ENCODE measurements at places on chromosomes 16 and 17. TPM values are rescaled to one million over a fixed set of nuclear protein-coding genes. Genes with fewer than 3 reads are reported as not detected.

DNA sequence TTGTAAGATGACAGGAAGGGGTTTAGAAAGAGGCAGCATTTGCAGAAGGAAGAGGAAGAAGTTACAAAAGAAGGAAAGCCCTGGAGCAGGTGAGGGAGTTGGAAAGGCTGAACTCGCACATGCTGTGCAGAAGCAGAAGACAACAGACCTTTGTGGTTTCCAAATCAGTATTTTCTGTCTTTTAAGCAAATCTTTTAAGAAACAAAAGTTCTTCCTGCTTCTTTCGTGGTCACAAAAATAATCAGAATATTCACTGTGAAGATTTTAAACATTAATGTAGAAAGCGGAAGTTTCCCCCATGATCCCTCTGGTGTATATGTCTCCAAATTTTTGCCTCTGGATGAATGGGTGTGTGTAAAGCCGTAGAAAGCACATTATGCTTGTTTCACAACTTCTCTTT is 25.8 kb downstream of the ZNRF1 start:
- no peak for DNase-seq

The NACA2 gene
- total RNA-seq, result not detected

DNA sequence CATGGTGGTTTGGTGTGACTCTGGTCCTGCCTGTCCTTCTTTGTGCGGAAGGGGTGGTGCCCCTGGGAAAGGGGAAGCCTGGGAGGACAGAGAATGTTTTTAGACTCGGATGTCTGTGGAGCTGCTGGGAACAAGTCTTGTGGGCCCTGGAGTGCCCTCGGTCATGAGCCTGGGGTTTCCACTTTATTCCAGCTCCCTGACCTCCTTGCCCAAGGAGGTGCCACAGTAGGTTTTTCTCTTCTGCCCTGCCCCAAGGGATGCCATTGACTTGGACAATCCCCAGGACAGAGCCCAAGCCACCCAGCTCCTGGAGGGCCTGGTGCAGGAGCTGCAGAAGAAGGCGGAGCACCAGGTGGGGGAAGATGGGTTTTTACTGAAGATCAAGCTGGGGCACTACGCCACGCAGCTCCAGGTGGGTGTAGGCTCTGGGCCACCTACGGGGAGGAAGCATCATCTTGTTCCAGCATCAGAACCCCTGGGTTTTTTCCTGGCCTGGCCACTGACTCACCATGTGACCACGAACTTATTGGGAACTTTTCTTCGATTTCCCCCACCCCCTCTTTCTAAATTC is 1.4 kb downstream of the STAT5A start:
- DNase-seq, result no peak

GRCh38 chr17:32964541-32964940 is 27.1 kb upstream of the SPACA3 start:
- no peak for DNase-seq

The VAT1L gene
- total RNA-seq, result 22.2 TPM

DNA sequence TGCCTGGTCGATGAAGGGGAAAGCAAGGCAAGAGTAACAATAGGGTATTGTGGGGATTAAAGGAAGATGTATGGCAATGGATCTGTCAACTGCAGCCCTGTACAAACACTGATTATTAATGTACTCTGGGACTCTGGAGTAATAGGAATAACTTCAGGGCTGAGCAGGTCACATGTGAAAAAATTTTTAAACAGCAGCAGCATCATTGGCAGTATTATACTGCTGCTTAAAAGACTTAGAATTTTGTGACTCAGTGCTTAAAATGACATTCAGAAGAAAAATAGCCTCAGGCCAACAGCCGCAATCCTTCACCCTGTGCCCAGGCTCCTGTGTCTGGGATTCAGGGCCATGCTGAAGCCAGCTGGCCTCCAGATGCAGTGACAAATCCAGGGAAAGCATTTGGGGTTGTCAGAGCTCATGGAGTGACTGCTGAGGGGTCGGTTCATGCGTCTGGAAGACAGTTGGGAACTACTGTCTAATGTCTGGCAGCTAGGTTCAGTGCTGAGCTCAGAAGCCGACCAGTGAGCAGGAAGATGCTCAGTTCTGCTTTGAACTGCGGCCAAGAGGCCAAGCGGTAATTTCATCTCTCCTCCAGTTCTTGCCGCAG is 22.2 kb downstream of the TEX2 start:
- DNase-seq, result no peak

The C17orf67 gene
- total RNA-seq, result 3.0 TPM

The ACAP1 gene
- 60.6 TPM for total RNA-seq

The PLK1 gene
- 147 TPM for total RNA-seq

DNA sequence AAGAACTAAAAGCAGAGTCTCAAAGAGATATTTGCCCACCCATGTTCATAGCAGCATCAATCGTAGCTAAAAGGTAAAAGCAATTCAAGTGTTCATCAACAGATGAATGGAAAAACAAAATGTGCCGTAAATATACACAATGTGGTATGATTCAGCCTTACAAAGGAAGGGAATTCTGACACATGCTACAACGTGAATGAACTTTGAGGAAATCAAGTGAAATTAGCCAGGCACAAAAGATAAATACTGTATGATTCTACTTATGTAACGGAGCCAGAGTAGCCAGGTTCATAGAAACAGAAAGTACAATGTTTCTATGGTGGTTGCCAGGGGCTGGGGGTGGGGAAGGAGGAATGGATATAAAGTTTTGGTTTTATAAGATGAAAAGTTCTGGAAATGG is 57.8 kb upstream of the IL34 start:
- no peak for DNase-seq

The EFNB3 gene
- total RNA-seq, result 14.5 TPM

The SYCE1L gene
- total RNA-seq, result 7.0 TPM

The CALB2 gene
- 1.6 TPM for total RNA-seq

- DNase-seq, result no peak
Measured at GRCh38 chr17:63082273-63082861, 116.3 kb downstream of the TANC2 start.

DNA sequence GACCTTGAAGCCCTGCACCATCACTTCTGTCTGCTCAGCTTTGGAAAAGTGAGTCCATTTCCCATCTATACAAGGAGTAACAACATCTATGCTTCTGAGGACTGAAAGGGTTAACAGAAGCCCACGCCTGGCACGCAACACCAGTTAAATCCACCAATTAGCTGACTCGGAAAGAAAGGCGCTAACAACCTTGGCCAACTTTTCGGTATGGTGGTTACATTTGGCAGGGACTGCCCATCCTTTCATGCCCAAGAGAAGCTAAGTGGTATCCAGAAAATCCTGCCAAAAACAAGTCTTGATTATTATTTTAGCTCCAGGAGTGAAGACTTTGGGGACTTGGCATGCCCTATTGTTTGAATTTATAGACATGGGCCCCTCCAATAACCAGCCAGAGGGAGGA is 202.3 kb upstream of the RPL38 start:
- DNase-seq, result no peak

The OMG gene
- total RNA-seq, result not detected

DNA sequence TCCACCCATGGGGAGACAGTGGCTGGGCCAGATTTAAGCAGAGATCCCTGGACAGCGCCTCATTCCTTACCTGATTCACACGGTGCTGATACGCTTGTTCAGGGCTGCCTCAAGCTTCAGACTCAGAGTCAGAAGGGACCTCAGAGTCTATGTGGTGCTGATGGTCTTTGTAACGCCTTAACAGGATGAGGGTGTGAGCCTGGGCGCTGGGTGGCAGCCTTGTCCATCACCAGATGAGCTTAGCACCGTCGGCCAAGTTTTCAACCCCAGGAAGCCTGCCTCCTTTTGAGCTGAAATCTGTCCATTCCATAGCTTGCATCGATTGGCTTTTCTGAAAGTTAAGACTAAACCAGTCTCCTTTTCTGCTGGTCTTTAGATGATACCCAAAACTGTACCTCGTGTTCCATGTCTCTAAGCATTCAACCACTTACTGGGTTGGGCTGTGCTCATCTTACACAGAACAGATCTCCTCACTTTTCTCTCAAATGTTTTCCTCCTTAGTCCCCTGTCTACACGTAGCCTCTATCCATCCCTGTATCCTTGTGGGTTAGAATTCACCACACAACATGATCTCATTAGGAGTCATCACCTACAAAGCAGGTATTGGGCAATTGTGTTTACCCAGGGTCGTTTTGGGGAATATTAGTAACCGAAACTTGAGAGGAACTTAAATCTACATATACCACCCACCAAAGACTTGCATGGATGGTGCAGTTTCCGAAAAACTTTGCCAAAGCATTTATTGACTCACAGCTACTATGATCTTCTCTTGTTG is 573.4 kb downstream of the CDH13 start:
- DNase-seq, result peak; percentile 20

The ITGB4 gene
- 10.6 TPM for total RNA-seq

The HSD17B1 gene
- 1.5 TPM for total RNA-seq

The CCDC200 gene
- total RNA-seq, result not detected

DNA sequence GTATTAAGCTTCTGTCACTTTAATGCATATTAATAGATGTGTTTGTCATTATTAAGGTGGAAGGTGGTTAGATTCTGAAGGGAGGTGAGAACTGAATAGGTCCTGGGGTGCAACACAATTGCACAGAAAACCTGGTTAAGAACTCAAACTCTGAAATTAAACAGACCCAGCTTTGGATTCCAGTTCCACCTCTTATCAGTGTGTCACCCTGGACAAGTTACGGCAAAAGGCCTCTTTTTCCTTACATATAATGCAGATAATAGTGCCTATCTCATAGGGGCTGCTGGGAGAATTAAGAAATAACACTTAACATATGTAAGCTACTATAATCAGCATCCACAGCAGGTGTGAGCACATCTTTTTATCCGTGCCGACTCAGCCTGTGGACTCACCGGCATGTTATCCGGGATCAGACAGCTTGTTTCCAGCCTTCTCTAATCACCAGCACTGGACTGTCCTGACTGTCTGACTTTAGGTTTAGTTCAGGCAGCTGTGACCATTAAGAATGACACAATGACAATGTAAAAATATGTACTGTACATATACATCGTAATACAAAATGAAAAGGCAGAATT is 31.4 kb downstream of the TEX2 start:
- no peak for DNase-seq

The KRTAP1-1 gene
- not detected for total RNA-seq

GRCh38 chr17:66829386-66829864 is 5.5 kb upstream of the CACNG5 start:
- peak; percentile 74 for DNase-seq

- DNase-seq, result no peak
Measured at GRCh38 chr16:46859719-46860152, 24.4 kb upstream of the GPT2 start.

DNA sequence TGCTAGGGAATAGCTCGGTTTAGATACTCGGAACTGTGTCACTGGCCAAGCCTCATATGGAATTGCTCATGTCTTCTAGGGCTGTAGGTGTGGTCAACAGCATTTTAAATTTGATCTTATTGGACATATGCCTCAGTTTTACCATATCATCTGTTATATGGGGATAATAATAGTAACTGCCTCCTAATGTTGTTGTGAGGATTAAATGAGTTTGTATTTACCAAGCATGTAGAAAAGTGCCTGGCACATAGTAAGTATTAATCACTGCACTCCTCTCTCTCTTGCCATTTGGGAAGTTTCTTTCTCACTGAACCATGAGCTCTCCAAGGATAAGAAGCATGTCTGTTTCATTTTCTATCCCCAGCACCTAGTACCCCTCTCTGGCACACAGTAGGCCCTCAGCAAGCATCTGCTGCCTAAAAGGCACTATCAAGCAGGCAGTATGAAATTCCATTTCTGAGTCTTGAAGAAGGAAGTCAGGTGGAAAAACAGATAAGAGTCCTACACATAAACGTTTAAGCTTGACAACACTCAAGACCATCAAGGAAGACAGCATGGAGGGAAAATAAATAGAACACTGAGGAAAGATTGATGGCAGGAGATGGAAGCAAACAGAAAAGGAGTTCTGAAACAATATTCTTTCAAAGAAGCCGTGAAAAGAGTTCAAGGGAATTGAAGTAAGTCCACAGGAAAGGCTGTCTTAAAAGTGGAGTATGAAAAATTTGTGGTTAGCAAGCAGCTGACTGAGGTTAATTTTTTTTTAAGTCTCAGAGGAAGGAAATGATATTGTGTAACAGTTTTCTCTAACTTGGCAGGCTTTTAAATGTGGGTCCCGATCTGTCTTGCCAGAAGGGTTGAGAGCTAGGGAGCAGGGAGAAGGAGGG is 2.2 kb upstream of the ATP6V0A1 start:
- DNase-seq, result no peak

- DNase-seq, result no peak
Measured at GRCh38 chr16:27980919-27981700, 82.4 kb downstream of the GSG1L start.

- no peak for DNase-seq
Measured at GRCh38 chr17:77312786-77313599, 172.2 kb downstream of the SEC14L1 start.

The RDM1 gene
- total RNA-seq, result 5.2 TPM

DNA sequence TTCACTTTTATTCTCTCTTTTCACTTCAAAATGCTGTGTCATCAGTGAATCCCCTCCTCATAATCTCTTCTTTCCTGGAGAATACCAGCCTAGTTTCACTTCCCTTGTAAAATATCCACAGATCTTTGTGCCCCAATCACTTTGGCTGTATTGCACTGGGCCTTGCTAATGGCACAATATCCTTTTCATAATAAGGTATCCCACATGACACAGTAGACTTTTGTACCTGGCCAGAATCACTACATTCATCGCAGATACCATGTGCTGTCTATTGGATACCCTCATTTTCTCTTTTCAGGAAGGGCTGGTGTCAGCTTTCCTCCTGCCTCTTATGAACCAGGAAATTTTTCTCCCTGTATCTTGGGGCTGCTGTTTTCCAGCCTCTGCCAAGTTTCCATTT is 25.7 kb upstream of the TOX3 start:
- DNase-seq, result no peak

The KRTAP2-1 gene
- not detected for total RNA-seq

GRCh38 chr16:912322-912683 is 58.5 kb downstream of the LMF1 start:
- DNase-seq, result no peak

- peak; percentile 25 for DNase-seq
Measured at GRCh38 chr17:30378241-30378824, 394 bp upstream of the CPD start.

DNA sequence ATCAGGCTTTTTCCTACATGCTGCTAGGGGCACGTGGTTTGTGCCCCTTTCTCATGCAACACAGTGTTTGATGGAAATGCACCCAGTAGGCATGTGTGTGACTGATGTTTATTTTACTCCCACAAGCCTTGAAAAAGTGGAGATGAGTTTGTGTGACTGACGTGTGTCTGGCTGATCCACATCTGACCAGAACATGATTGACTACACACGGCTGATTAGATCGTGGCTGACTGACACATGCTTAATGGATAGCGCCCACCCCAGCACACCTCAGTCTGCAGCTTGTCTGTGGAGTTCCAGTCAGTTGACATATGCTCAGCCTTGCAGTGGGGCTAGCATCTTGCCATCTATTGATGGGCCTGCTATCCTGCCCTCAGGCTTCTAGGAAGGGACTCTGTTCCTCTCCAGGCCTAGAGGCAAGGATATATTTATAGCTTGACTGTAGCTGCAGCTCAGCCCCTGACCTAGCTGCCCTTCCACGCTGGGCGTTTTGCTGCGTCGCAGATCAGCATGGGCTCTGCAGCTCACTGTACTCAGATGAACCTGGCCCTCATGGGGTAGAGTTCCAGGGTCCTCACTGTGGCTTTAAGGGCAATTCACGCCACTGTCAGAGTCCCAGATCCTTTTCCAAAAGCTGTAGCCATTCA is 112.3 kb downstream of the HS3ST2 start:
- DNase-seq, result no peak

GRCh38 chr16:9060225-9060624 is 31.2 kb upstream of the HAPSTR1 start:
- no peak for DNase-seq

The HSD17B2 gene
- total RNA-seq, result 0.23 TPM

- peak; percentile 85 for DNase-seq
Measured at GRCh38 chr16:3182608-3183444, 5.2 kb upstream of the OR1F1 start.

The CUEDC1 gene
- total RNA-seq, result 9.4 TPM

- no peak for DNase-seq
Measured at GRCh38 chr17:76480632-76481031, 13.2 kb downstream of the AANAT start.
